ENCODE measurements at places on chromosomes 2 and 18. TPM values are rescaled to one million over a fixed set of nuclear protein-coding genes. Genes with fewer than 3 reads are reported as not detected.

MROH2A gene
- 1.6 TPM for total RNA-seq

RAB12 gene
- total RNA-seq: 24.4 TPM

G6PC2 gene
- total RNA-seq: not detected

CRYGD gene
- total RNA-seq: not detected

ERICH2 gene
- total RNA-seq: not detected

CDH7 gene
- not detected for total RNA-seq

GFPT1 gene
- total RNA-seq: 50.4 TPM

- DNase-seq: no peak
Measured at GRCh38 chr18:8063733-8064132, 496.6 kb downstream of the PTPRM start.

- DNase-seq: no peak
Measured at GRCh38 chr18:31225668-31226067, 63.0 kb upstream of the DSC1 start.

DNA sequence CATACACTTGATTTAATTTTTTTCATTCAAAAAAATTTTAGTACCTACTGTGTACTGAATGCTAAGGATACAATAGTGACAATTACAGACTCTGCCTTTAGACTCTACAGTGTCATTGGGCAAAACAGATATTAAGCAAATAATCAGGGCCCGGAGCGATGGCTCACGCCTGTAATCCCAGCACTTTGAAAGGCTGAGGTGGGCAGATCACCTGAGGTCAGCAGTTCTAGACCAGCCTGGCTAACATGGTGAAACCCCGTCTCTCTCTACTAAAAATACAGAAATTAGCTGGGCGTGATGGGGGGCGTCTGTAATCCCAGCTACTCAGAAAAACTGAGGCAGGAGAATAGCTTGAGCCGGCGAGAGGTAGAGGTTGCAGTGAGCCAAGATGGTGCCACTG, 1.4 kb downstream of the UBXN2A start:
- no peak for DNase-seq

DNA sequence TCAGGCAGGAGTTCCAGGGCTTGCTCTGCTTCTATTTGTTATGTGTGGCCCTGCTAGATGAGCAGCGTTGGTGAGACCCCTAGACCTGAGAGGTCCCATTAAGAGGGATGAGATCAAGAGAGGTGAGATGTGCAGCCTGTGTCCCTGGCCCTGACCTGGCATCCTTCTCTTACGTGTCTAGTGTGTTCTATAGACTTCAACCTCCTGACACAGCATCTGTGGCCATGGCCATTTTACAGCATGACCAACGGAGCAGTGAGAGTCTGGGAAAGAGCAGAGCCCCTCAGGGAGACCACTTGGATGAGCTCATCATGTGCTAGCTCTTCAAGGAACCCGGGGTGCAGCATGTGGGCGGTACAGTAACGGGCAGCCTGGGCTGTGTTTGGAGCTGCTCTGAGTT, 32.7 kb upstream of the ASPRV1 start:
- DNase-seq: no peak

DNA sequence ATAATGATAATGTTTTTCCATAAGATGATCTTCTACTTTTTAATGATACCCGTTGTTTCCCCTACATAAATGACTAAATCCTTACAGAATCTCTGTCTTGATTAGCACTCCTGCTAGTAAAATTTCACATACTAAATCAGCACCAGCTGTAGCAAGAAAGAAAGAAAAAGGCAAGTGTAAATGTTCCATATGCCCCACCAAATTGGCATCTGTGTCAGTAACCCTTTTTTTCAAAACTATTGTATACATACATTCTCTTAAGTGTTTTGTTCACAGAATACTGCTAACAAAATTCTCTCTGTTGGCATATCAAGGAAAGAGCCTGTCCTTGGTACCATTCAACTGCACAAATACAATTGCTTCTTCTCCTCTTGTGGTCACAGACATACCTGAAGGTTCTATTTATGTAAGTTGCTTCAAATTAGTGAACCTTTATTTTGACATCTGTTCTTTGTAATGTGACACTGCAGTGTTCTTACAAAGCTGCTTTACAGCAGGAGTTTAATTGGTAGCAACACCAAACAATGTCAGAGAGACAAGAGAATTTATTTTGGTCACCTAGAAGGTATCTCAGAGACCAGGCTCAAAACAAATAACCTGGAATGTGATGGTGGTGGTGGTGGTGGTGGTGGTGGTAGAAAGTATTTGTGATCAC, 641.9 kb downstream of the ZEB2 start:
- DNase-seq: no peak

DNA sequence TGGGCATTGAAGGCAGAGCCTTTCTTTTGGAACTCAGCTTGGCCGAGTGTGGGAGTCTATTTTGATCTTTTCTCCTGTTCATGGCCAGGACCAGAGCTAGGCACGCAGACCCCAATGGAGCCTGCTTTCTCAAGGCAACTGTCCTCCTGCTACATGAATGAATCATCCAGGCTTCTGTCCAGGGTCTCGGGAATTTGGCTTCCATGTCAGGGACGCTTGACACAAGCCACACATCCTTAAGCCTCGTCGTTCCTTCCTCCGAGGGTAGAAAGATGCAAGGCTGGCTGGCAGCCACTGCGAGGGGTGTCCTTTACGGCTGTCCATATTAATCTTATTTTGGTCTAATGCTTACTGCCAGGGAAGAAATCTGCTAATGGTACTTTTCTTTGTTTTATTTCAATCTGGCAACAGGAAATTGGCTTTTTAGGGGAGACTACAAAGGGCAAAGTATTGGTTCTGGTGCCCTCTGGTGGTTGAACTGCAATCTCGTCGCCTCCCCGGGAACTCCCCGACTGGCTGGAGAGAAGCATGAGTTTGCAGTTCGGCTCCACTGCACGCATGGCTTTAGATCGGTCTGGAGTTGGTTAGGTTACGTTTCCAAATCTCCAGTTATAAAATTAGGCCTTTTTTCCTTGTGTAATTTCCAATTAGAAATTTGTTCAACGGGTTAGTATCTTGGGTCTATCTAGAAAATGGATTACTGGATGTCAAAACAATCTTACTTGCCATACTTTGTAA, 135.2 kb downstream of the ALPK2 start:
- peak; percentile 58 for DNase-seq

DNA sequence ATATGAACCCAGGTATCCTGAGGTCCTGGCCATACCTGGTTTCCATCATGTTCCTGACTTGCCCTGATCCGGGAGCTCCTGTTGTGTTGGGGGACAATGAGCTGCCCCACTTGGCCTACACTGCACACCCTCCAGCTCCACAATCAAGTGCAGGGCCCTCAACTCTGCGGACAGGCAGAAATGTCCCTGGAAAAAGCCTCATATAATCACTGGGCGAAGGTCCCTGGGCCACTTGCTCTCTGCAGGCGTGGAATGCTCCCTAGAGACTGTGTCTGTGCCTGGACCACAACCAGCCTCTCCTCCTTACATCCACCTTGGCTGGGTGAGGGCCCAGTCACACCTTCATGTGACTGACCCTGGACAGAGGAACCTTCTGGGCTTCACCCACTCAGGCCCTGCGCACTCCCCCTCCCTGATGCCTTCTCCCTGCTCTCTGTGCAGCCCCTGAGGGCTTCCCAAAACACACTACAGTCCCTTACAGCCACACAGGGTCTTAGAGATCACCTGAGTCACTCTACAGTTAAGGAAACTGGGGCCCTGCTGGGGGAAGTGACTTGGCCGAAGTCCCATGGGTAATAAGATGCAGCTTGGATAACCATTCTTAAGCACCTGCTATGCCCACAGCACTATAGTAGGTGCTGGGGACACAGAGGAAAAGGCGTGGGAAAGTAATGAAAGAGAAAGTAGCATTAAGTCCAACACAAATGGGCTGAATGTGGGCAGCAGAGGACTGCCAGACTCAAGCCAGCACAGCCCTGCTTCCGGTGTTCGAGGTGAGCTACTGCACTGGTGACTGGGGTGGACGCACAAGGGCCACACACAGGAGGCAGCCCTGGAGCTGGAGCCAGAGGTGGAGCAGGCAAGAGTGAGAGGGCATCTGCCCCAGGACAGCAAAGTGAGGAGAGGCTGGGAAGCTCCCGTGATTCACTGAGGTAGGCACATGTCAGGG, 9.8 kb downstream of the BOLA3 start:
- no peak for DNase-seq

DNA sequence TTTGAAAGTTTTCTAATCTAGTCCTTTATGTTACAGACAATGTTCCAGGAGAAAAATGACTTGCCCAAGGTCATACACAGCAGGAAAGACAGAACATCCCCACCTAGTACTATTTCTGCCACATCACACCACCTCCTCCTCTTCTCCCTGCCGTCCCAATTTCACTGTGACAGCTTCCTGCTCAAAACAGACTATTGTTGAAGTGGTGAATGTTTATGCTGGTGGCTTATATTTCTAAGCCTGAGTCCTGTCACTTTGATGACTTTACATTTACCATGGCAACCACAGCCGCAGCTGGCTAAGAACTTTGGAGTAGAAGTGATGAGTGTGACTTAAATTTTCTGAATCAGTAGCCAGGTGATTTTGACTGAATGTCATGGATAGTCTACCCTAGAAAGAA, 10.0 kb downstream of the GALNT5 start:
- DNase-seq: no peak

DNA sequence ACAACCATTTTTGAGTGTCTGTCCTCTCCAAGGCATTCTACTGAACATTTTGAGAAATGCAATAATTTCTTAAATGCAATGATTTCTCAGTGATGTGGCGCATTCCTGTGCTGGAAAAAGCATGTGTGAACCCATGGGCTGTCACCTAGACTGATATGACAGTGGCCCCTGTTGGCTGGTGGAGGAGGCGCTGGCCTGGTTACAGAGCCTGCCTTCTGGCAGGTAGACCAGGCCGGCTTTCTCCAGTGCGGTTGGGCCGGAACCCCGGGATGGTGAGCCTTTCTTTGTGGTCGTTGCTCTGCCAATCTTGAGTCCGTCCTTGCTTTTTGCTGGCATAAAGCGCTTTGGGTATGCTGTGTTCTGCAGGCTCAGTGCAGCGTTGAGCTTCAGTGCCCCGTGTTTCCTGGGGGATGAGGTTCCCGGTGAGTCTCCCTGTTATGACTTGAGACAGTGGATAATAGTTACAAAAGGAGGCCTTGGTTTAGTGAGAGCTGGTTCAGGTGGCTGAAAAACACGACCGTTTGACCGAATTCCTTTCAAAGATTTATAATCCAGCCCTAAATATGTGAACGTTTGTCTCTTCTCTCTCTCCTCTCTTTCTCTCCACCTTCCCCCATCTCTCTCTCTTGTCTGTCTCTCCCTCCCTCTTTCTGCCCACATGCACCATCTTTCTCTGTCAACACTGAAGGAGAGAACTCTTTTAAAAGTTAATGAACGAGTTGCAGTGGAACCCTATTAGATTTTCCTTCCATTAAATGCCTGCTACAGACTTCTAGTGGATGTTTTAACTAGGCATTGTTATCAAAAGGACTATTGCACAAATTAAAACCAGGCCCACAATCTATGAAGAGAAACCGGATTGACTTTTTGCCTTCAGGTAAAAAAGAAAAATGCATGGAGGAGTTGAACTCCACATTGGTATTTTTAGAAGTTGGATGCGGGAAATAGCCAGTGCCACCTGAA, 34.0 kb downstream of the TSHZ1 start:
- DNase-seq: no peak
